Suprapubic skin (tissue), 4 donors: ENCODE measurements at places on chromosomes 3 and 15. TPM values are rescaled to one million over a fixed set of nuclear protein-coding genes. Genes with fewer than 3 reads are reported as not detected.

GRCh38 chr3:35071772-35072171, 567.6 kb upstream of the ARPP21 start:
- DNase-seq: no peak
- no peaks in the 10 kb centered on the region for H3K36me3 ChIP-seq
- no peaks in the 10 kb centered on the region for H3K27me3 ChIP-seq
- H3K27ac ChIP-seq: no peak overlapping the region
- H3K4me3 ChIP-seq: no peak overlapping the region
- no peaks in the 10 kb centered on the region for H3K4me1 ChIP-seq

DNA sequence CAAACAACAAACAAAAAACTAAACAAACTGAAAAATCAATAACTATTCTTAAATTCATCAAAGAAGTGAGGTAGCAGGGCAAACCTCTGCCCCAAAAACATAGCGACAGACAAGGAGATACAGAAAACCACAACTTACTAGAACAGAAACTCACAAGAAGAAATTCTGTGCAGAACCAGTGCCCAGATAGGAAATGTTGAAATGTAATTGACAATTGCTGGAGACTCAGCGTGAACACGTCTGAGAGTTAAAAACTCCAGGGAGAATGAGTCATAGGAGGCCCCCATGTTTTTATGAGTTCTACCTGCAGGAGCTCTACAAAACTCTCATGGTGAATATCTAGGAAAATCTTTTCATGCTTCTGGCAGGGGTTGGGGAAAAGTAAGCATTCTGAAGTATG, 95.5 kb upstream of the SETMAR start:
- no peak overlapping the region for H3K4me3 ChIP-seq
- H3K36me3 ChIP-seq: no peaks in the 10 kb centered on the region
- H3K27me3 ChIP-seq: no peaks in the 10 kb centered on the region
- H3K27ac ChIP-seq: no peak overlapping the region
- DNase-seq: no peak
- H3K4me1 ChIP-seq: no peaks in the 10 kb centered on the region

GRCh38 chr3:169618894-169619792, 44.4 kb downstream of the MECOM start:
- DNase-seq: no peak
- no peak overlapping the region for H3K4me3 ChIP-seq
- H3K27ac ChIP-seq: no peak overlapping the region
- H3K27me3 ChIP-seq: peaks cover 12% of the 10 kb centered on the region
- H3K4me1 ChIP-seq: no peaks in the 10 kb centered on the region

The TRPM1 gene
- total RNA-seq: 13.4 TPM
